ENCODE measurements at places on chromosomes 2 and 18. TPM values are rescaled to one million over a fixed set of nuclear protein-coding genes. Genes with fewer than 3 reads are reported as not detected.

The GAREM2 gene
- polyA plus RNA-seq = 2.2 TPM

The MAL gene
- 7.4 TPM for polyA plus RNA-seq

The DNAJC10 gene
- polyA plus RNA-seq = 21.7 TPM

The VWA3B gene
- polyA plus RNA-seq = not detected

The NYAP2 gene
- polyA plus RNA-seq = not detected

The MYCN gene
- polyA plus RNA-seq = 0.45 TPM

The C2orf66 gene
- 0.82 TPM for polyA plus RNA-seq

The SMYD5 gene
- 17.4 TPM for polyA plus RNA-seq

The PDE1A gene
- 27.3 TPM for polyA plus RNA-seq

The ALPI gene
- polyA plus RNA-seq = 0.03 TPM

The REG1B gene
- 7.2 TPM for polyA plus RNA-seq

The SLC35F5 gene
- 16.9 TPM for polyA plus RNA-seq

The STAM2 gene
- polyA plus RNA-seq = 7.1 TPM

The THSD7B gene
- 0.17 TPM for polyA plus RNA-seq

The C2orf80 gene
- not detected for polyA plus RNA-seq

The SFTPB gene
- polyA plus RNA-seq = 2.4 TPM

The NT5DC4 gene
- not detected for polyA plus RNA-seq

The UPP2 gene
- not detected for polyA plus RNA-seq

The UGT1A4 gene
- polyA plus RNA-seq = not detected

The IL1RL1 gene
- 5.6 TPM for polyA plus RNA-seq

The IL18R1 gene
- polyA plus RNA-seq = 5.9 TPM

The TMEM247 gene
- not detected for polyA plus RNA-seq

The DNAJC5G gene
- not detected for polyA plus RNA-seq

The SERPINB2 gene
- polyA plus RNA-seq = 0.18 TPM

The CPLX4 gene
- 0.07 TPM for polyA plus RNA-seq

The CRYBA2 gene
- not detected for polyA plus RNA-seq

The EMILIN1 gene
- polyA plus RNA-seq = 9.5 TPM

The NEU2 gene
- polyA plus RNA-seq = not detected

The DNAJB2 gene
- polyA plus RNA-seq = 78.9 TPM

The POTEC gene
- not detected for polyA plus RNA-seq

The KRTCAP3 gene
- polyA plus RNA-seq = 52.8 TPM

The SCYGR7 gene
- polyA plus RNA-seq = not detected

The ZRANB3 gene
- polyA plus RNA-seq = 2.7 TPM

The ZNF804A gene
- not detected for polyA plus RNA-seq

The ITPRID2 gene
- 42.4 TPM for polyA plus RNA-seq

The C1GALT1C1L gene
- 2.5 TPM for polyA plus RNA-seq

The NT5C1B gene
- not detected for polyA plus RNA-seq

The LYG1 gene
- 0.59 TPM for polyA plus RNA-seq

The FAM110C gene
- polyA plus RNA-seq = 5.5 TPM

The ASB18 gene
- not detected for polyA plus RNA-seq

The LGALSL gene
- polyA plus RNA-seq = 10.1 TPM

The CCDC148 gene
- not detected for polyA plus RNA-seq
